Activated CD4-positive, CD25-positive, alpha-beta regulatory T cell (primary cell): ENCODE measurements at places on chromosomes 11 and 22.

DNA sequence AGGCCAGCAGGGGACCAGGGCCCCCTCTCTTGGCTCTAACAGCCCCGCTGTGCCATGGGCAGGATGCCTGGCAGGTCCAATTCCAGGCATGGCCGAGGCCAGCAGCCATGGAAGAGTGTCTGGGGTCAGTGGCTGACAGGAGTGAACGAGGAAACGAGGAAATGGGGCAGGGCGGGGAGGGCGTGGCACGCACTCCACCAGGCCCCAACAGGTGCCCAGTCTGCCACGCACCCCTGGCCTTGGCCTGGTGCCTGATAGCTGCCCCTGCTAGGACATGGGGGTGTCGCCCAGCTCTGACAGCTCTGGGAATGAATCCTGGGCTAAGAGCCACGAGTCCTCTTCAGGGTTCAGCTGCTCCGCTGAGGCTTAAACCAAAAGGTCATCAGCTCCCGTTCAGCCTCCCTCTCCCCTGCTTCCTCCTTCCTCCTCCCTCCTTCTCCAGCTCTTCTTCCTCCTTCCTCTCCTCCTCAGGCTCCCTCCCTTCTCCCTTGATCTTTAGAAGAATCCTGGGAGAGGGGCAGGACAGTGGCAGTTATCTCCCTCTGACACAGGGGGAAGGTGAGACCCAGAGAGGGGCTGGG lies 11.5 kb upstream of the TBC1D22A start:
- DNase-seq, result no peak

GRCh38 chr22:34354071-34354817 lies 434.0 kb upstream of the LARGE1 start:
- no peak for DNase-seq

DNA sequence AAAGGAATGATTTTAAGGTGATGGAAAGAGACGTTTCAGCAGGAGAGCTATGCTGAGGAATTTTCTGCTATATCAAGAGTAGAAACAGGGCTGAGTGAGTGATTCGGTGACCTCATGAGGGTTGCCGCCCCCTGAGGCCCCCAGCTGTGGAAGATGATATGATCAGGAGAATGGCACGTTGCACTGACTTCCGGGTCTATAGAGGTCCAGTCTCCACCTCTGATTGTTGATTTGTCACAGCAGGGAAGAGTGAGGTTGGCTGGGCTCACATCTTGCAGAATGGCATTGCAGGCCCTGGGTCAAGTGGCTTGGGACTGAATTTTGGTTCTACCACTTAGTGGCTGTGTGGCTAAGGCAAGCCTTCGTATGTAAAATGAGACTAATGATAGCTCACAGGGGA lies 205.1 kb downstream of the SNX19 start:
- DNase-seq, result no peak

DNA sequence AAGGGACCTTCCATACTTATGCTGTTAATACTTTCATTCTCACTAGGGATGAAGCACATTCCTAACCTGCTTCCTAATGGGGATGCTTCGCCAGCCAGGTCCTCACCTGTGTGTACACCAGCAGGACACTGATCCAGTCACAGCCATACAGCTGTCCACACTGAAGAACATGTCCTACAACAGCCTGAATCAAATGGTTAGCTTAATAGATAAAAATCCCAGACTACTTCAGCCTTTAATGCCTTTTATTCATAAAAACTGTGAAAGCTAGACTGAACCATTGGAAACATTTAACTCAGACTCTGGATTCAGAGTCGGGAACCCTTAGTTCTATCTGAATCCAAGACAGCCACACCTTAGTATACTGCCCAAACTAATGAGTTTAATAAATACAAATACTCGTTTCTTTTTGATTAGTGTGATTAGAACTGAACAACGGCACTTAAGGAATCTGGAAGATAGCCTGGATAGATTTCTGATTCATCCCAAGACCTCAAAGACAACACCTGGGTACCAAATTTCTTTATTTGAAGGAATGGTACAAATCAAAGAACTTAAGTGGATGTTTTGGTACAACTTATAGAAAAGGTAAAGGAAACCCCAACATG lies 3.3 kb downstream of the FTH1 start:
- no peak for DNase-seq

DNA sequence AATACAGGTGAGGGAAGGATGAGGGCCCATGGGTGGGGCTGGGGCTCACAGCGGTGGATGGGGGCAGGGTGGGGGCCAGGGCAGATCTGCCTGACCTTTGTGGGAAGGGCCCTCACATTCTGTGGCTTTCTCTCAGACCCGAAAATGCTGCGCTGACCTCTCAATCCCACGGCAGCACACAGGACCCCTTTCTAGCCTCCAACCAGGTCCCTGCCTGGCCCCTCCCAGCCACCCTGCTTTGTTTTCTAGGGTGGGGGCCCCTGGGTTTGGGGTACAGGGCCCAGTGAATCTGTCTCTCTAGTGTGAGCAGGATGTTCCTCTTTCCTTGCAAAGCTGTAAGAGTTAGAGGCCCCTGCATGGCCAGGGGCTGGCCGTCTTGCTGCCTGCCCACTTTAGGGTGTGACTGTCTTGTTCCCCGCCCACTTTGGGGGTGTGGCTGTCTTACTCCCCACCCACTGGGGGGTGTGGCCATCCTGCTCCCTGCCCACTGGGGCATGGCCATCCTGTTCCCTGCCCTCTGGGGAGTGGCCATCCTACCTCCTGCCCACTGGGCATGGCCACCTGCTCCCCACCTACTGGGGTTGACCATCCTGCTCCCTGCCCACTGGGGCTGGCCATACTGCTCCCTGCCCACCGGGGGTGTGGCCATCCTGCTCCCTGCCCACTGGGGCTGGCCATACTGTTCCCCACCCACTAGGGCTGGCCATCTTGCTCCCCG lies 11.5 kb downstream of the PARVG start:
- DNase-seq, result peak; percentile 5

DNA sequence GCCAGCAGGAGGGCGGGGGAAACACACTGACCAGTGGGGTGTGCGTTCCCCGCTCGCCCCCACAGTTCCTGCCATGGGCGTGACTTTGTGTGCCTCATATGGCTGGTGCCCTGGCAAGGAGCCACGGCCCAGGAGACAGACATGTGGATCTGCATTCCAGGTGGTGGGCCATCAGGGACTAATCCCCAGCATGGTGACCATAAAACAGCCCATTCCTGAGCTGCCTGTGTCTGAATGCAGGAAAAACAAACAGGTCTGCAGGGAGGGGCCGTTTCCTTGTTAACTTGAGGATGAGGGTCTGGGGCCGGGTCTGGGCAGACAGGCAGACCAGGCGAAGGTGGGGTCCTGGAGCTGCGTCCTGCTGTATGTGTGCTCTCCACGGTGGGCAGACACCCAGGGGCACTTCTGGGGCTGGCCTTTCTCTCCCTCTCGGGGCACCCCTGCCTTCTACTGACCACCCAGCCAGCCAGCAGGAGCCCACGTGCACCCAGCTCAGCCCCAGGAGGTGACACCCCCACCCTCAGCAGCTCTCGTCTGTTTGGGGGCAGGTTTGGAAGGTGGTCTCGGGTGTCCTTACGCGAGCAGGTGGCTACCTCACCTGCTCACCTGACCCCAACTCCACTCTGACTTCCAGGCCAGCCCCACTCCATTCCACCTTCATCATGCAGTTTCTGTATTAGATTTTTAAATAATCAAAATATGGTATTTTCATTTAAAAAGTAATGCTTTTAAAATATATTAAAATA lies 120.3 kb downstream of the KCNQ1OT1 start:
- DNase-seq, result no peak

- no peak for DNase-seq
Measured at GRCh38 chr11:88068848-88069554, 106.2 kb downstream of the RAB38 start.

DNA sequence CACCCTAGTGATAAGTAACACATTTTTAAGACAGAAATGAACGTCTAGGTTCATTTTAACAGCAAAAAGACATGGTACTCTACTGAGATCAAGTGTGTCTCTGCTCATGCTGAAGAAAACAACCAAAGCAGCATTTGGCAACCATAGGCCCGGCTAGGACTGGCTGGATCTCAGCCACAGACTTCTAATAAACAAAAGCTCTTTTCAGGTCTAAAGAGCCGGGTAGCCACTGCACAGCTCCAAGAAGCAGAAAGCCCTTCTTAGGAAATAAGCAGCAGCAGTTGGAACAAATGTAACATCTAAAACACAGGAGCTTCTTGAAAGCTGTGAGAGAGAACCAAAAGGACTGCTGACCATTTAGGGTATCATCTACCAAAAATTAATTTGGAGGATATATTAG lies 37.6 kb downstream of the PITPNB start:
- DNase-seq, result no peak

DNA sequence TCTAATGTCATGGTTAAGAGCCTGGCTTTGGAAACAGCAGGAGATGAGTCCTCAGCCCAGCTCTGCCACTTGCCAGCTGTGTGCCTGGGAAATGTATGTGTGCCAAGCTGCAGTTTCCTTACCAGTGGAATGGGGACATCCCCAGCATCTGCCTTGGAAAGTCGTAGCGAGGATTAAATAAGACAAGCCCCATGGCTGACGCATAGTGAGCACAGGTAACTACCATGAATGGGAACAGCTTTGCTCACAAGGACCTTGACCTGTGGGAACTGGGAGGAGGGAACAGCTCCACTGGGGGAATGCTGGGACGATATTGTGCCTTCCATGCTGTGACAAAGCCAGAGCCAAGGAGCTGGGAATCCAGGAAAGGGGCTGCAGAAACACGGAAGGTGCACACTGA lies 2.6 kb upstream of the DSCAML1 start:
- no peak for DNase-seq

DNA sequence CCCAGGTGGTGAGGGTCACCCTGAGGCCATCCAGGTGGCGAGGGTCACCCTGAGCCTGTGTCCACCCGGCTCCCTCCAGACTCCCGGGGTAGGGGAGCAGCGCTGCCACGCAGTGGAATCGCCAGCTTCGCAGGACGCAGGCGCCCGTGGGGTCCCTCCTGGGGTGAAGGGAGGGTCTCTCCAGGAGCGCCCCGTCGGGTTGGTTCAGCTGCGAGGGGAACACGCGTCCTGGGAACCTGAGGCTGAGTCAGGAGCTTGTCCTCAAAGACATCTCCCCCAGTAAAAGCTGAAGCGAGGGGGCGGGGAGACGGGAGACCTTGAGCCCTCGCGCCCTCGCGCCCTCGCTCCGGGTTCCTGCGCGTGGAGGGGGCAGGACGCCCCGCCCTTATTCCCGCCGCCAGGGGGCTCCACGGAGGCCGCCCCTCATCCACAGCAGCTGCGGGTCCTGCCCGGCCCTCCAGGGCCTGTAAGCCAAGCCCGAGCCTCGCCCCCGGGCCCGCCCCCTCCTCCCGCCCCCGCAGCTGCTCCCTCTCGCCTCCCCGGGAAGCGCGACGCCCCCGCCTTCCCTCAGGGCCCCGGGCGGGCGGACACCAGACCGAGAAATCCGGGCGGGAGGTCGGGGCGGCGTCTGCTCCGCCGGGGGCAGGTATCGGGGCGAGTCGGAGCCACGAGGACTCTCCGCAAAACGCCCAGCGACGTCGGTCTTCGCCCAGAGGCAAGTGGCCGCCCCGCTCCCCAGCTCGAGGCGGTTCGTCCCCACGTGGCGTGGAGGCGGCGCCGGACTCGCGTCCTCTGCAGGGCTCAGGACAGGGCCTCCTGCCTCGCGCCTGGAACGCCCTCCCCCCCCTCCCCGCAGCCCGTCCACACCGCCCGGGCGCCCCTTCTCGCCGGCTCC lies 22.8 kb downstream of the PIM3 start:
- DNase-seq, result no peak

DNA sequence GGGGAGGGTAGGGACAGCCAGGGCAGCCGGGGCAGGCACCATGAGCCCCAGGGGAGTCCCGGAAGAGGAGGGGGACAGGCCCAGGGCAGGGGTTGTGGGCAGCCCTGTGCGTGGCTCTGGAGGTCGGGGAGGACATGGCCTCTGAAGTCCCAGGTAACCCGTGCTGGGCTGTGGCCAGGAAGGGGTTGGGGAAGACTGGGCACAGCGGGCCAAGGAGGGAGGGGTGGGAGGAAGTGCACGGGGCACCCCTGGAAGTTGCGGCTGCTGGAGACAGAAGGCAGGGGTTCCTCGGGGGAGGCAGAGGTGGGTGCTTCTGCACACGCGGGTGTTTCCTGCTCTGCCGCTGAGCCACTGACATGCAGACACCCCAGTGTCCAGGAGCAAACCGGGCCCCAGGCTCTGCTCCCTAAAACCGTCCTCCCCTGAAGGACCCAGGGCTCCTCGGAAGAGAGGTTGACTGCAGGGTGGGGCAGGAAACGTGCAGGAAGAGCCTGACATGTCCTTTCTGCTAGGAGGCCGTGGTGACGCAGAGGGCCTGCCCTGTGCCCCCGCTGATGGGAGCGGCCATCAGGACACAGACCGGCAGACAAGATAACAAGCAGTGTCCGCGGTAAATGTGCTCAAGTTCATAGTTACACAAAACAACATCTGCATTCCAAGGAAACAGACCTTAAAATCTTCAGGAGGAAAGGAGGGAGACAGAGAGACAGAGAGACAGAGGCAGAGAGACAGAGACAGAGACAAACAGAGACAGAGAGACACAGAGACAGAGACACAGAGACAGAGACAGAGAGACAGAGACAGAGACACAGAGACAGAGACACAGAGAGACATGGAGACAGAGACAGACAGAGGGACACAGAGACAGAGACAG lies 5.7 kb downstream of the TNNI2 start:
- no peak for DNase-seq

DNA sequence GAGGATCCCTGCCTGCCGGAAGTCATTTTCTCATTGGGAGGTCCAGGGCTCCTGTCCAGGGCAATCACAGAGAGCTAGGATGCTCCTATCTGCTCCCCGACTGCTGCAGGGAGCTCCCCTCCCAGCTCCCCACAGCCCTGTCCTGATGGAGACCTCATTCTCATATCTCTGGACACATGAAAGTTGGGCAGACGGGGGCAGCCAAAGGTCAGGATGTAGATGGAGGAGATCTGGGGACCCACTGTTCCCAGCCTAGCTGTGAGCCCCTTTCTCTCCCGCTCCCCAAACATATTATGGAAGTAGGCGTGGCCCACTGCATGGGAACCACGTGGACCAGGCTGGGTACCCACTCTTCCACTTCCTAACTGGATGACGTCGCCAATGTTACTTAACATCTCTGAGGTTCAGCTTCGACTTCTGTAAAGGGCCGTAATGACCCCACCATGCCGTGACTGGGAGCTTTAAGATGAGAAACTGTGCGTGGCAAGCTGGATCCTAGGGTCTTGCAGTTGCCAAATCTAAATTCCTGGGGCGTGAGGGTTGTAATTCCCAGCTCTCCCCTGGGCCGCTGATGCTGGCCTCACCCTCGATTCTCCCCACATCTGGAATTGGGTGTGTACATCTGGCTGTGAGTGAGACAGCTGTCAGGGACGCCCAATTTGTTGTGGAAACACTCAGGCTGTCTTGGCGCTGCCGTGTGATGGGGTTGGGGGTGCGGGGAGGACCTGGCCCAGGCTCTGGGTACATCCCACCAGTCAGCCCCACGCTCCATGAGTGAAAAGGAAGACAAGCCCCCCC lies 1.8 kb downstream of the CDC42EP2 start:
- DNase-seq, result no peak

DNA sequence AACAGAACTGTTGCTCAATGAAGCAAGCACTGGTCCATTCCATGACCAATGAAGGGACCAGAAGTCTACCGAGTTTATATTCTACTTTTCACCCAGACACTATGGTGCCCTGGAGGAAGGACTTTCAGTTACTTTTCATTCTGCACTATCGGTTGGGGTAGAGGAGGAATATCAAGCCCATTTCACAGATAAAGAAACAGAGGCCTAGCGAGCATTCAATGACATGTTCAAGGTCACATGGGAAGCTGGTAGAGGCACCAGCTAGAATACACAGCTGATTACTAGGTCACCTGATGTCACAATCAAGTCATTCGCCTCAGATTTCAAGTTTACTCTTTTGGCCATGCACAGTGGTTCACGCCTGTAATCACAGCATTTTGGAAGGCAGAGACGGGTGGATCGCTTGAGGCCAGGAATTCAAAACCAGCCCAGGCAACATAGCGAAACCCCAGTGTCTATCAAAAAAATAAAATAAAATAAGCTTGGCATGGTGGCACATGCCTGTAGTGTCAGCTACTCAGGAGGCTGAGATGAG lies 17.6 kb upstream of the PRG2 start:
- no peak for DNase-seq
